ENCODE measurements at places on chromosomes 4 and X.

- DNase-seq, result no peak
Measured at GRCh38 chr4:156803056-156803455, 168.5 kb downstream of the PDGFC start.

DNA sequence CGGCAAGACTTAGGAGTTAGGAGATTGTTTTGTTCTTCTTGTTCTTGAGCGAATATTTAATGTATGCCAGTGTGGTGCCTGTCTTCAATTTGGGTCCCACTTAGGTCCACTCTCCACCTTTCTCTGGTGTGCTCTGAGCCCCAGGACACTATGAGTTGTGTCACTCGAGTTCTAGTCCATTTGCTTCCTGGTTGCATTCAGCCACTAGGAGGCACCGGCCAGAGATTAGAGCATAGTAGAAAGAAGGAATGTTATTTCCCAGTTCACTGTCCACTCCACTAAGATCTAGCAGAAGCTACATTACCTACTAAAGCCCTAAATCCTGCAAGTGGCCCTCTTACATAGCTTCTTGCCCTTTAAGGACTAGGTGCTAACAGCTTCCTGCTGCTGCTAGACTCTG is 326.9 kb downstream of the NAF1 start:
- DNase-seq, result no peak

DNA sequence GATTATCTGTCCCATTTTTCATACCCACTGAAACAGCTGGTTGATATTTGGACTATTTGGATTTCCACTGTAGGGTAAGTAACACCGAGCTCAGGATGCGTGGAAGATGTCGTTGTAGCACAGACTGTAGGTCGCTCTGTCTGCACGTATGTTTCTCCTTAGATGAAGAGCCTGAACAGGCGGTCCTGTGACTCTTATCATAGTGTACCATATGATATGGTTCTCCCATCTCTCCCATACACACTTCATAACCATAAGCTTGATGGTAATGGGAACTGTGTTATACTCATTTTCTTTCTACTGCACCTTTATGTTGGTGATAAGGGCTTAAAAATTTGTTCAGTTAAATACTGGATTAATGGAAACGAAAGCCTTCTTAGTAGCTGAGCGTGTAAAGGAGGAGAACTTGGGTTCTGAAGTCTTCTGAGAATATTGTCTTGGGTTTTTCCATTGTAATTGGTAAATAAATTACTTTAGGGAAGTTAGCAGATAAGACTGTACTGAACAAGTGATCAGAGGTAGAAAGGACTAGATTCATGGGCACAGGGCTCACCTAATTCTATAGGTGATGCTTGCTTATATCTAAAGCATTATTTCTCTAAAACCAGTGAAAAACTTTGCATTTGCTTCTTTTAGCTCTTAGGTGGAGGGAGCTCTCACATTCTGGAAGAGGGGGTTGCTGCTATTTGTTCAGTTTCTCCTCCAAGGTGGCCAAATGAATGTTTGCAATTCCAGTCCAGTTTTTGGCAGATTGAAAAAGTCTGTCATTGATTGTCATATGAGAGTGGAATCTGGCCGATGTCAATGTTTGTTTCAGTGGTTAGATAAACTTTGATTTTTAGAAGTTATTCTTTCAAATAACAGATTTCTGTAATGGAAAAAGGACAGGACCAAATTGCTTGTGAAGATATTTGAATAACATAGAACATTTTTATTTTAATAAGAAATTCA is 15.8 kb downstream of the SMAD1 start:
- no peak for DNase-seq

GRCh38 chr4:52575406-52575805 is 83.7 kb downstream of the USP46 start:
- DNase-seq, result no peak

DNA sequence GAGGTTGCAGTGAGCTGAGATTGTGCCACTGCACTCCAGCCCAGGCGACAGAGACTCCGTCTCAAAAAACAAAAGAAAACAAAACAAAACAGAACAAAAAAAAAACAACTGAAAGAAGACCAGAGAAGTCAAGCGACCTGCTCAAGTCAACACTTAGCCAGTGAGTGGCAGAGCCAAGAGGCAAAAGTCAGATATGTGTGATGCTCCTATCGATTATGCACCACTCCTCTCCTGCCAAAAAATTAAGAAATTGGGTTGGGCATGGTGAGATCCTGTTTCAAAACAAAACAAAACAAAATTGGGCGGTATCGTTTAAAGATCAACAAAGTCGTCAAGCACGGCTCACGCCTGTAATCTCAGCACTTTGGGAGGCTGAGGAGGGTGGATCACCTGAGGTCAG is 137.7 kb downstream of the PDS5A start:
- DNase-seq, result no peak

GRCh38 chrX:13330446-13330845 is 10.6 kb upstream of the ATXN3L start:
- no peak for DNase-seq

- DNase-seq, result no peak
Measured at GRCh38 chr4:81355136-81355535, 116.6 kb downstream of the RASGEF1B start.

Data from activated T-cell treated with anti-CD3 and anti-CD28 coated beads, Interleukin-2, amount 50 U/mL, for 72 hours (primary cell).